SHP77 treated with DMSO at 0.1 percent for 48 hours (cell line): ENCODE measurements at places on chromosomes 1 and 21.

- no peak for DNase-seq
These were observed 254.1 kb downstream of the TRABD2B start for GRCh38 chr1:47742890-47743760.

GRCh38 chr1:43763497-43763973 is 56.2 kb downstream of the ST3GAL3 start:
- peak; percentile 83 for DNase-seq

DNA sequence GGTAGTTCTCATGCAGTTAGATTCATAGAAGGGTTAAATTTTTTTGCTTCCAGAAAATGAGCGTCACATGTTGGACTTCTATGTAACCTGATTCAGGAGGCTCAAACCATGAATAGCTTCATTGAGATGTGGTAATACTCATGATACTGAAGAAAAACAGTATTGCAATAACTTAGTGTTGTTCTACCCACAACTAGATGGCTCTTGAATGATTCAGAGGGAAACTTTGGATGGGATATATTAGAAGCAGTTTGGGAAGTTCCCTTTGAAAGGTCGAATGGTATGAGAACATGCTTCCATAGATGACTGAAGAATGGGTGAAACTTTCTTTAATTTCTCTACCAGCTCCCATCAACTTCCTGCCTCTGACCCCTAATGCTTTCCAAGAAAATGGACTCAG is 211.7 kb upstream of the PTGFR start:
- DNase-seq, result no peak

DNA sequence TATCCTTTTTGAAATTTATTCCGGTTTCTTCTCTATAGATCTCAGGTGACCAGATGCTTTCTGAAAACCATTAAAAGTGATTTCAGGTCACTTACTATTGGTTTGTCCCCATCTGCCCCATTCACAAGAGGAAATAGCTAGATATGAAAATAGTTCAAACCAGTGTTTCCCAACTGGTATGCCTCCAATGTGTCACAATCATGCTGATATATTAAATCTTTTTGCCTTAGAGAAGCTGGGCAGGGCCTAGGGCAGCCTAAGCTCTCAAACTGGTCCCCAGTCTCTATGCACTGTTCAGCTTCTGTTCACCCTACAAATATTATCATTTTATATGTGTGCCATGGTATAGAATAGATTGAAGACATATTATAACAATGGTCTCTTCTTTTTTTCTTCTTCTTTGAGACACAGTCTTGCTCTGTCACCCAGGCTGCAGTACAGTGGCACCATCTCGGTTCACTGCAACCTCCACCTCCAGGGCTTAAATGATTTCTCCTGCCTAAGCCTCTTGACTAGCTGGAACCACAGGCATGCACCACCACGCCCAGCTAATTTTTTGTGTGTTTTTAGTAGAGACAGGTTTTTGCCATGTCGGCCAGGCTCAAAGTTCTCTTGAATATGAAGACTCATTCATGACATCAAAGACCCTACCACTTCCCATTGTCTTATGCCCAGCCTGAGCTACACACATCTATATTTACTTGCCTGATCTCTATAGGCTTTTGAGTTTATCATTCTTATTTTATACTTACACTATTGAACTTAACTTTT is 15.7 kb downstream of the PTPN22 start:
- DNase-seq, result no peak
